ENCODE measurements at places on chromosomes 2 and 18. TPM values are rescaled to one million over a fixed set of nuclear protein-coding genes. Genes with fewer than 3 reads are reported as not detected.
A peak's percentile ranks its signal among the peaks of the same experiment; 100 is the strongest.

The CCDC141 gene
- 31.5 TPM for total RNA-seq

The MFF gene
- total RNA-seq = 51.8 TPM

The RNU2-63P gene
- 2.6 TPM for total RNA-seq

The PTRHD1 gene
- 15.7 TPM for total RNA-seq

The IL37 gene
- total RNA-seq = not detected

The DPYSL5 gene
- not detected for total RNA-seq

The TMEM163 gene
- total RNA-seq = 0.47 TPM

DNA sequence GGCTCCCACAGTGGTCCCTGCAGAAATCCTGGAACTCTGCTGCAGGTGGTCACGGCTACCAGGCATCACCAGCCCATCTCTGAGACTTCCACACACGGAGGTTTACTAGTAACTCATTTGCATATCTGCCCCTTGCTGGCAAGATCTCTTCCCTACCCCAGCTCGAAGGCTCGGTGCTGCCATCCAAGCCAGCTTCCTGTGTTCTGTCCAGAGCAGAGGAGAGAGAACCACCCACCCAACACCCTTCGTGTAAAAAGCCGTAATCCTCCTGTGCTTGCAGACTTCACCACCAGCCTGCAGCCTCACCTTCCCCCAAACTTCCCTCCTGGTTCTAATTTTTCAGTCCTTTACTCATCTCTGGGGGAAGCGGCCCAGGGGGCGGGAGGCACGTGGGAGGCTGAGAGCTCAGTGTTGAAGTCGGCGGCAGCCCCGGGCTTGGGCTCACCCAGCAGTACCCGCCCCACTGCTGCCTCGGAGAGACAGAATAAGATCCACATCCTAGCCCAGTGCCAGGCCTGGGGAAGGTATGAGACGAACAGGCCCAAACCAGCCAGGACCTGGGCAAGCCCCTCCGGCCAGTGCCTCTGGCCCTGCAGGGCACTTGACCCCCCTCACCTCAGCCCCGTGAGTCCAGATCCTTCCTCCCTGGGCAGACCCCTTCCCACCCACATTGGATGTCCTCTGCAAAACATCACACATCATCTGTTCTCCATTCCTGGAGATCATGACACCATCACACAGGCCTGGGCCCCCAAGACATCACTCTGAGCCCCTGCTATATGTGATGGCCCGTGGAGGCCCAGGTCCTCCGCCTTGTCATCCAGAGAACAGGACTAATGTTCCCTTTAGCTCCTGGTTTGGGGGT lies 145.8 kb upstream of the ID2 start:
- peak; percentile 26 for DNase-seq

DNA sequence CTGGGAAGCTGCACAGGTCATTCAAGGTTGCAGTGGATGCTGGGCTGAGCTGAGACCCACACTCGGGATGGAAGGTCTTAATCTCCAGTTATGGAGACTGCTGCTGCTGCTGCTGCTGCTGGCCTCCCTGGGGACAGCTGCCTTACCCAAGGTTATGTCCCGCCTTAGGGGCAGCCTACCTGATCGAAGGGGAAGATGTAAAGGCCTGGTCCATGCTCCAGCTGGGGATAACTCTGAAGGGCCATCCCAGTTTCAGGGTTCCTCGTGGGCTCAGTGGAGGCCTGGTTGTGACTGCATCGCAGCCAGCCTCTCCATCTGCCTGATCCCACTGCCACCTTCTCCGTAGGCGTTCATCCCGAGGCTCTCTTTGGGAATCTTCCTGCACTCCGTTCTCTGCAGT lies 33.0 kb downstream of the RHOB start:
- DNase-seq = no peak

DNA sequence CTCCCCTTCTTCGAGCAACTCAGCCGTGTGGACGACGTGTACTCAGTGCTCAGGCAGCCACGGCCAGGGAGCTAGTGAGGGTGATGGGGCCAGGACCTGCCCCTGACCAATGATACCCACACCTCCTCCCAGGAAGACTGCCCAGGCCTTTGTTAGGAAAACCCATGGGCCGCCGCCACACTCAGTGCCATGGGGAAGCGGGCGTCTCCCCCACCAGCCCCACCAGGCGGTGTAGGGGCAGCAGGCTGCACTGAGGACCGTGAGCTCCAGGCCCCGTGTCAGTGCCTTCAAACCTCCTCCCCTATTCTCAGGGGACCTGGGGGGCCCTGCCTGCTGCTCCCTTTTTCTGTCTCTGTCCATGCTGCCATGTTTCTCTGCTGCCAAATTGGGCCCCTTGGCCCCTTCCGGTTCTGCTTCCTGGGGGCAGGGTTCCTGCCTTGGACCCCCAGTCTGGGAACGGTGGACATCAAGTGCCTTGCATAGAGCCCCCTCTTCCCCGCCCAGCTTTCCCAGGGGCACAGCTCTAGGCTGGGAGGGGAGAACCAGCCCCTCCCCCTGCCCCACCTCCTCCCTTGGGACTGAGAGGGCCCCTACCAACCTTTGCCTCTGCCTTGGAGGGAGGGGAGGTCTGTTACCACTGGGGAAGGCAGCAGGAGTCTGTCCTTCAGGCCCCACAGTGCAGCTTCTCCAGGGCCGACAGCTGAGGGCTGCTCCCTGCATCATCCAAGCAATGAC lies 4.8 kb downstream of the CTDSP1 start:
- peak; percentile 8 for DNase-seq

DNA sequence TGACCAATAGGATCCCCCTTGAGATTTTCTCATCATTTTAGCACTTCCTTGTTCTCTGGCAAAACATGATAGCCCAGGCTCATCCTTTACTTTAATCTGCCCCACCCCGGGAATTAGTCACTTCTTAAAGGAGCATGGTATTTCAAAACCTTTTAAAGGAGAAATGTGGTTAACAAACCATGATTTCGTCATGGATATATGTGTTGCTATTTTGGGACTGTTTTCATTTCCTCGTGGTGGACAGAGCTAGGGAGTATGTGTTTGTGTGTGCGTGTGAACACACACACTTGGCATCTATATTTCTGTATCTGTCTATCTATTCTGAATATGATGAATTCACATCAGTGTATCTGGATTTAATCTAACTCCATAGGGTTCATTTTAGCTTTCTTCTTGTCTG lies 128.1 kb downstream of the BIRC6 start:
- DNase-seq = no peak

DNA sequence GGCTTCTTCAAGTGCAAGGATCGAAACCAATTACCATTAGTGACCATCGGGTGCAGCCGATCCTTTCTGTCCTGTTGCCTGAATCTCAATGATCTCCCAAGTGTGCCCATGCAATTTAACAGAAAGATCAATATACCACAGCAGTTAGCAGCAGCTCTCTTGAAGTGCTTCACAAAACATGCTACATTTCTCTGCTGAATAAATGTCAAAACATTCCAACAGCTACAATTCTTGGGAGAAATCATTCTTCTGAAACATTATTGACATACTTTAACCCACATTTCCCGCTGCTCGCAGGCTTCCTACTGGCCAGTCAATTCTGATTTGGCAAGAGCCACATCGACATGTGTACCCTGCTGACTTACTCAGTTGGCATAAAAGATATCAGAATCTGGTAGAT lies 907.7 kb downstream of the TMEM182 start:
- no peak for DNase-seq

- no peak for DNase-seq
These were observed 186.0 kb upstream of the EPHA4 start for GRCh38 chr2:221758076-221758475.

DNA sequence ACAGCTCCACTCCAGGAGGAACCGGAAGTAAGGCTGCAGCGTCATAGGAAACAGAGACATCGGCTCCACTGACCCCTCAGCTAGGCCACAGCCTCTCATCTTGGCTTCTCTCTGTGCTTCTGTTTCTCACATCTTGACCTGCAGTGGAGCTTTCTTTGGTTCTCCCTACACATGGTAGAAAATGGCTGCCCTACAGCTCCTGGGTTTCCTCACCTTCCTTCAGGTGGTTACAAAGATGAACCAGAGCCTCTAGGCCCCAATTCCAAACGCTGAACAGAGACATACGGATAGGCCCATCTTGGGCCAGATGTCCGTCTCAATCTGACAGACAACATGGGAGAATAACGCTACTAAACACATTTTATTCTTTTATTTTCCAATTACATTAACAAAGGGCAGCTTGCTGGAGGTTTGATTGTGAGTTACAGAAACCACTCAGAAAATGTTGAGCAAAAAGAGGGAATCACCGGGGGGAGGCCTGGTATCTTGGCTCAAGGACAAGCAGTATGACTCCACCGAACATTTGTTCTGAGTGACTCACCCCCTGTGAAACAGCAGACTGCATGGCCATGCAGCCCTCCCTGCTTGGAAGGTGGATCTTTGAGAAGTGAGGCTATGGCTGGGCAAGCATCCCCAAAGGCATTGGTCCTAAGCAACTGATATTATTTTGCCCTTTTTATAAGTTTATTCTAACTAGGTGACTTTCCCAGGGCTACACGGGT lies 303.5 kb downstream of the CDCA7 start:
- DNase-seq = no peak

DNA sequence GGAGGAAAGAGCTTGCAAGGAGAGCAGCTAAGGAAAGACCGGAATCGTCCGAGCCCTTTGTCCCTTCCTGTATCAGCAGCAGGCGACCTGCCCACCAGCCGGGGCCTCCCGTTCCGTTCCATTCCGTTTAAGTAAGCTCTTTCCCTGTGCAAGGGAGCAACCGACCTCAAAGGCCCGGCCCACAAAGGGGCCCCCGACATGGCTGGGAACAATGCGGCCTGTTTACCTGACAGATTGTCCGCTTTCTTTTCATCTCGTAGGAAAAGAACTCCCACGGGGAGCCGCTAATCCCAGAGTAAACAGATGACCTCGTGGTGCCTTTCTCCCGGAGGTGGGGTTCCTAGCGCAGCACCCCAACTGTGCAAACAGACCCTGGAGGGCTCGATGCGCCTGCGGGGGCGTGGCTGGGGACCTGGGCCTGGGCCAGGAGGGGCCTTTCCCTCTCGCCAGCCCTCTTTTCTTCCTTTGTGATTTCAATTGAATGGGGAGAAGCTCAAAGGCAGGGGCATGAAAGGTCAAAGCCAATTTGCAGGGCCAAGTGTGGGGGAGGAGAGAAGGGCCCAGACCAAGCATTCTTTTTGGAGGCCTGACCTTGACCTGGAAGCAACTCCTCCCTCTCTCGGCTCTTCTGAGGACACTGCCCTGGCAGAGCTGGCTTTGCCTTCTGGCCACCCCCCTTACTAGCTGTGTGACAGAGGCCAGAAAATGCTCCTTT lies 120.2 kb downstream of the INHBB start:
- DNase-seq = no peak

DNA sequence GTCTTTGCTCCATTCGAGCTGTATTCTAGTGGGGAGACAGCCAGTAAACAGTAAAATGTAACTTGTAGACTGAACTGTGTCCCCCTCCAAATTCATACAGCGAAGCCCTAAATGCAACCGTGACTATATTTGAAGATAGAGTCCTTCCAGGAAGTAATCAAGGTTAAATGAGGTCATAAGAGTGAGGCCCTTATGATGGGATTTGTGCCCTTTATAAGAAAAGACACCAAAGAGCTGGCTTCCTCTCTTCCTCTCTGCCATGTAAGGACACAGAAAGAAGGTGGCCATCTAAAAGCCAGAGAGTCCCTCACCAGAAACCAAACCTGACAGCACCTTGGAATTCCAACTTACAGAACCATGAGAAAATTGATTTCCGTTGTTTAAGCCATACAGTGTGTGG lies 31.4 kb downstream of the GPR75 start:
- no peak for DNase-seq

- no peak for DNase-seq
These were observed 68.2 kb downstream of the HS1BP3 start for GRCh38 chr2:20582600-20583221.

GRCh38 chr2:69950241-69950640 lies 11.2 kb downstream of the ASPRV1 start:
- DNase-seq = no peak

DNA sequence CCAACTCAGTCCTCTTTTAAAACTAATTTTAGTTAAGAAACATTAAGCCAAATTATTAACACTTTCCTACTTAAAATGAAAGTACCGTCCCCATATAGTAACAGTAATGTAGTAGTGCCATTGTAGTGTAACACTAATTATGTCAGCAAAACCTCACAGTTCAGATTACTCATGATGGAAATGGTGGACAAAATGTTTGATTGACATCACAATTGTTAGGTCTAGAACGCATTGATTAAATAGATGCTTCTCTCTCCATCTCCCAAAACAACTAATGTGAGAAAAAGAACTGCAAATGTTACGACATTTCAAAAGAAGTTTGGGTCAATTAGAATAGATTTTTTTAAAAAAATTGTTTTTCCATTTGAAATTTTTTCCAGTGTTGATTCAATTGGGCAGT lies 1.2 kb upstream of the ATF2 start:
- no peak for DNase-seq

DNA sequence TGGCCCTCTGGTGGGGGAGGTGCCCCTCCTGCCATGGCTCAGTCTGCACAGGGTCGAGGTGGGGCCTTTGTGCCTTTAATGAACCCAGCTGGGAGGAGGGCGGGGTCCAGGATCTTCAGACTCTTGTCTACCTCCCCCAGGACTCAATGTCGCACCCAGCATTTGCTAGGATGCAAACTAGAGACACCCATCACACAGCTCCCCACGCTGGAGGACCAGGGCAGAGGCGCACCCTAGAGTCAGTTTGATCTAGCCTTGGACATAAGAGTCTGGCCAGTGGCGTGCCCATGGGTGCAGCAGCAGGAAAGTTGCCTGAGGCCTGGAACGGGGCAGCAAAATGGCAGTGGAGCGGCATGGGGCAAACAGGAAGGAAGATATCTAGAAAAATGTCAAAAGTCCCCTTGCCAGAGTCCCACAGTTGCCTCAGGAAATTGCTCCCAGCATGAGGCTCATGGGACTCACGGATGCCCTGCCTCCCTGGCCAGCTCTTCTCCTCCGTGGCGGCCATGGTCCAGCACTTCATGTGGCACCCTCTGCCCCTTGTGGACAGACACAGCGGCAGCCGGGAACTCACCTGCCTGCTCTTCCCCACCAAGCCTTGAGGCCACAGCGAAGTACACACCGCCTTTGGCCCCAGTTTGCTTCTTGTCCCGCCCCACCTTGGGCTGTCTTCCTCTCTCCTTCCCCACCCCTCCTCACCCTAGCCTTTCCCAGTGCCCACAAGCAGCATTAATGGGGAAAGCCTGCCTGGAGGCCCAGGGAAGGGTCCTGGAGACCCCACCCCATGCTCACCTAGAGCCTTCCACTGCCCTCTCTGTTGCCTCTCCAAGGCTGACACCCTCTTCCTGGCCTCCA lies 17.7 kb downstream of the SH2D6 start:
- no peak for DNase-seq

Measured in CD4-positive, alpha-beta T cell (primary cell).